ENCODE measurements at places on chromosomes 11 and 22.

DNA sequence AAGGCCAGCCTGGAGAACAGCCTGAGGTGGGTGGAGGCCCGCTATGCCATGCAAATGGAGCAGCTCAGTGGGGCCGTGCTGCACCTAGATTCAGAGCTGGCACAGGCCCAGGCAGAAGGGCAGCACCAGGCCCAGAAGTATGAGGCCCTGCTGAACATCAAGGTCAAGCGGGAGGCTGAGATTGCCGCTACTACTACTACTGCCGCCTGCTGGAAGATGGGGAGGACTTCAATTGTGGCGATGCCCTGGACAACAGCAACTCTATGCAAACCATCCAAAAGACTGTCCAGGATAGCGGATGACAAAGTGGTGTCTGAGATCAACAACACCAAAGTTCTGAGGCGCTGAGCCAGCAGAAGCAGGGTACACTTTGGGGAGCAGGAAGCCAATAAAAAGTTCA, 3.1 kb upstream of the TMEM218 start:
- no peak for DNase-seq

- DNase-seq, result no peak
Observed at GRCh38 chr22:44638971-44639760, 62.8 kb upstream of the PRR5 start.

DNA sequence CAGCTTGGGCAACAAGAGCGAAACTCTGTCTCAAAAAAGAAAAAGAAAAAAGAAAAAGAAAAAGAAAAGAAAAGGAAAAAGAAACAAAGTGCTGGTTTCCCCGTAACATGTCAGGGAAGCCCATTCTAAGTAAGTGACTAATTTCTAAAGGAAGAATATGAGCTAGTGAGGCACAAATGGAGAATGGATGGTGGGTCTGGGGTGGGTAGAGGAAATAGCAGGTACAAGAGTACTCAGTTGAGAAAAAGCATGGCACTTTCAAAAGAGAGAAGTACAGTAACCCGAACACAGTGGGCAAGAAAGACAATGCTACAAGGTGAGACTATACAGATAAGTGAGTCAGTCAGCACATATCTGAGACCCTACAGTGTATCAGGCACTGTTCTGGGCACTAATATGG, 4.5 kb downstream of the MAJIN start:
- no peak for DNase-seq

DNA sequence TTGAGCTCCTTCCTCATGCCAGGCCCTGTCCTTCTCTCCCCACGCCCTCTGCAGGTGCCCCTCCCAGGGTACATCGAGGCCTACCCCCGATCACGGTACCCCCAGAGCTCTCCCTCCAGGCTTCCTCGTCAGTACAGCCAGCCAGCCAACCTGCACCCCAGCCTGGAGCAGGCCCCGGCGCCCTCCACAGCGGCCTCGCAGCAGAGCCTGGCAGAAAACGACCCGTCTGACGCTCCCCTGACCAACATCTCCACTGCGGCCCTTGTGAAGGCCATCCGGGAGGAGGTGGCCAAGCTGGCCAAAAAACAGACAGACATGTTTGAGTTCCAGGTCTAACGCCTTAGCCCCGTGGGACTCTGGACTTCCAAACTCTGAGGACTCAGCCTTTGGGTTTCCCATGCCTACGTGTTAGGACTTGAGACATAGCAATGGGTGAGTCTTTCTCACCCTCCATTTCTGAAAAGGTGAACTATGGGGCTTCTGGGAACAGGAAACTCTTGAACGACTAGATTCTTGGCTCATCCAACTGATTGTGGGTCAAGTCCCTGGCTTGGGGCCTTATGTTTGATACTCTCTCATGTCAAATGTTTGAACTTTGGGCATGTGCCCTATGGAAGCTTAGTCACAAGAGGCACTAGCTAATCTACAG, 32.7 kb downstream of the C11orf91 start:
- DNase-seq, result no peak

GRCh38 chr11:13620063-13620462, 48.4 kb upstream of the FAR1 start:
- no peak for DNase-seq

DNA sequence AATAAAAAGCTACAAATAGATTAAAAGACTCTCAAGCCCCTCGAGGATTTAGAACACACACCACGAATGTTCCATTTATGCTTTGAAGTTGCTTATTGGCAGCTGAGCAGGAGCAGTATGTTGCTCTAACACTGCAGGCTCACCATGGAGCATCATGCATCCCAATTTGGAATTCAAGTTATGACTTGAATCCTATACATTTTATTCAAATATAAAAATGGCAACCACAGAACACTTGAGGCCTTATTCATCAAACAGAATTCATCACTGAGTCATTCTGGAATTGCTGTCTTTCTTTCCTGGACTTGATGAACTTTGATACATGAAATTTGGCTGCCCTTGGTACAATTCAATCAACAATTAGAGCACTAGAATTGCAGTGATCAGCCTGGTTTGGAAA, 24.5 kb upstream of the BLID start:
- DNase-seq, result no peak

DNA sequence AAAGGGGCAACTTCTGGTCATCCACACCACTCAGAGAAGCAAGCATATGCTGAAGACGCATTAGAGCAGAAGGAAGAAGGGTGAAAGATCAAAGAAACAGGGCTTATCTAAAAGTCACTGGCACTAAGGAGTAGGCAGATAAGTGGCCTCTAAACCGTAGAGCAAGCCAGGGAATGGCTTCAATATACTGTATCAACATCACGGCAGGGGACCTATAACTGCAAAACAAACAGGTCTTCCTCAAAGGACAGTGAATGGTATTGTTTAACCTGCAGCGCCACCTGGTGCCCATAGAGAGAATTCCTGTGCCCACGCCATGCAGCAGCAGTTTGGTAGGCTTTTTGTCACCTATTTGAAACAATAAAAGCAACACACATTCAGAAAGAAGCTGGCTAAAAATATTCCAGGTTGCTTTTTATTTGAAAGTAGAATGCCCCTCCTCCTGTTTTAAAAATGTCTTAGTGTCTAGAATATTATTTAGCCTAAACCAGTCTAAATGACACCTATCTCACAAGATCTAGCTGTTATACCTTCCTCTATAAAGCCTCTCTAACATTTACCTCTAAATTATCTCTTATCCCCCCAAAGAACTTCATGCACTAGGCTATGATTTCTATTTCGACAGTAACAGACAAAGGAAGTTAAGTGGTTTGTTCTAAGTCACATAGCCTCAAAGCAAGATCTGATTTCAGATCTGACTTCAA, 21.8 kb downstream of the SNX19 start:
- DNase-seq, result peak; percentile 33

DNA sequence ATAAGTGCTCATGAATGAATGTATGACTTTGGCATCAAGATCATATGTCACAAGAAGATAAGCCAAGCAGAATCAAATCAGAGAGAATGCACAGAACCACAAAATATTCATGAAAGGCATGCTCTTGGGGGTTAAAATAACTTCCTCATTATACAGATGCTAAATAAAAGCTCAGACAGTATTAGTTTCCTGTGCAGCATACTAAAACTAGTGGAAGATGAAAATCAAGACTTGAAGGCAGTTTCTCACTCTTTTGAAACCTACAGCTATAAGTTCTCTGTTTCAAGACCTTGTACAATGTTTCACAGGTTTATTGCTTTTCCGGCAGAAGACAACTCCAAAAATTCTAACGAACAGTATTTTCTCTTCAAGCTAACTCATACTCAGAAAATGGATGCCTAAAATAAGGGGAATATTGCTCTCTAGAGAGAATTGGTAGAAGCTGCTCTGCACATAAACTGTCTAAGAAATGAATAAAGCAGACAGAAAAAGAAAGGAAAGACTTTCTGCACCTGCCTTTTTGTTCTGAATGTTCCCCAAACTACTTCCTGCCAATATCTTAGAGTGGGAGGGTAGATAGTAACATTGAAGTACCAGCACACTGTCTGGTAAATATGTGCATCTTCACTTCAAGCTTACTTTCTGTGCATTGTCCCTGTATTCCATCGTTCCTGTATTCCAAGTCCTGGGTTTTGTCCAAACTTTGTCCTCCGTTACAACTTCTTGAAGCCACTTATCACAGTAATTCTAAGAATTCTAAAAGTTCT, 639.4 kb upstream of the FAT3 start:
- DNase-seq, result no peak

- no peak for DNase-seq
Observed at GRCh38 chr22:17753401-17753989, 20.8 kb downstream of the BID start.

GRCh38 chr22:17264321-17265052, 45.3 kb upstream of the ADA2 start:
- no peak for DNase-seq

DNA sequence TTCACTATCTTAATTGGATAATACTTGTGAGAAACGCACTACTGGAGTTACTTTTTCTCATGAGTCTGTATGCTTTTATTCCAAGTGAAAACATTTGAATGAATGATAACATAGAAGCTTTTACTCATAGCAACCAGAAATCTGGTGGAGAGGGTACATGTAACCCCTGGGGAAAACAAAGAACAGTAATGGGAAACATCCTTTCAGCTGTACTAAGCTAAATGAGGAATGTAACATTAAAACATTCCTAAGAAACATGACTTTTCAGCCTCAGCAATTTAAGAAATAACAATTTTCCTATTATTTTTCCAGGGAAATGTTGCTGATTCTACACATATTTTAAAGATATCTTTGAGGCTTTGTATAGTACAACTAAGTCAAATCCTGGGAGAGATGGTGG, 97.2 kb upstream of the CEP126 start:
- DNase-seq, result no peak

GRCh38 chr22:41401781-41402648, 20.3 kb downstream of the TEF start:
- peak; percentile 82 for DNase-seq

- DNase-seq, result no peak
Observed at GRCh38 chr22:45188779-45189178, 25.1 kb downstream of the NUP50 start.

All from NCI-H446 (cell line).